ENCODE measurements at places on chromosomes 2 and 18.

DNA sequence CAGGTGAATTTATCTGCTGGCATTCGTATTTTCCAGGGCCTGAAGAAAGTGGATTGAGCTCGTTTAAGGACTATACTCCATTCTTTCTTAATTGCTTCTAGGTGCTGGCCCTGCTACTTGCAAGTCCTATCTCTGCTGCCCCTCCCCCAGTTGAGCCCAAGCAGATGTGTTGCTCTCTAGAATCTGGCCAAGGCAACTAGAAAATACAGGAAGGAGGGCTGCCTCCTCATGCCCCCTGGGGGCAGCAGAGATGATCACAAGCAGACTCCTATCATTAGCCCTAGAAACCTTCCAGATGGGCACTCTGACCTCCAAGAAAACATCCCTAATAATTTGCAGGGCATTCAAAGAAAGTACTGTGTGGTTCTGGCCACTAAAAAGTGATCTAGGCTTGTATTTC lies 72.5 kb upstream of the CYP26B1 start:
- DNase-seq, result no peak

DNA sequence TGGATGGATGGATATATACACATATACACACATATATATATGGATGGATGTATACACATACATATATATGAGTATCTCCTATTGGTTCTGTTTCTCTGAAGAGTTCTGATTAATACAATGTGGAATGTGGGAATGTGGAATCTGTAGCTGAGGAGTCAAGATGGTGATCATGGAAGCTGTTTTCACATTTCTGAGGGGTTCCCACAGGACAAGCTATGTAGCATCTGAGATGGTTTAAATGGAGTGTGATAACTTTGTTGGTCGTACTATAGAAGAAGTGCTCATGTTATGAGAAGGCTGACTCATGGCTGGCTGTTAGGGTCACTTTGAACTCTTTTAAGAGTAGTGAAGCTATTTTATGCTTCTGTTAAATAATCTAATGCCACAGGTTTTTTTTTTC lies 279.7 kb downstream of the MEIS1 start:
- DNase-seq, result no peak

DNA sequence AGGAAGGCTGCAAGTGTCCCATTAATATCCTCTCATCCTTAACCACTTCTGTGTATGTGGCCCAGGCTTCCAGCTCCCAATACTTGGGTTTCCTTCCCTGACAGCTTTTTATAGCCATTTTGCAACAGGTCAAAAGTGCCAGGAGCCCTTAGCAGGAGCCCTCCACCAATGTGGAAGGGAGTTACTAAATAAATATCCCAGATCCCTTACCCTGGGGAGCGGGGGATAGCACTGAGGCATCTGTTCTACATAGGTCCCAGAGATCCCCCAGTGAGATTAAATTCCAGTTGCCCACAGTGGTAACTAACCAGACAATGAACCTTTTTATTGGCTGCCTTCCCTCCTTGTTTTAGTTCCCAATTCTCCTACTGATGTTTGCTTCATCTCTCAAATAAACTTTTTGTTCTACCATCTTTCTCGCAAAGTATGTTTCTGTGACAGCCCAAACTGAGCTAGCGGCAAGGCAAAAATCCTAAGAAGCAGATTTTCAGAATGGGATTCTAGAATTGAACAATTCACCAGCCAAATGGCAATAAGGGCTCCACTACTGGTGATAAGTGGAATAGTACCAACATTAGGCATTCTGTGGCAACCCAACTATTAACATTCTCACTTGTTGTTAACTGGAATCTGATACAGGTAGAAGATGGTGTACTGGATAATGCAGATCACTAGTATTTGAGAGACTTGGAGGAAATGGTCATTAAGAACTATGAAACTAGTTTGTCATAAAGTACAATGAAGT lies 83.9 kb upstream of the MAPRE2 start:
- no peak for DNase-seq

- no peak for DNase-seq
Measured at GRCh38 chr2:99886418-99886817, 256.0 kb downstream of the AFF3 start.

DNA sequence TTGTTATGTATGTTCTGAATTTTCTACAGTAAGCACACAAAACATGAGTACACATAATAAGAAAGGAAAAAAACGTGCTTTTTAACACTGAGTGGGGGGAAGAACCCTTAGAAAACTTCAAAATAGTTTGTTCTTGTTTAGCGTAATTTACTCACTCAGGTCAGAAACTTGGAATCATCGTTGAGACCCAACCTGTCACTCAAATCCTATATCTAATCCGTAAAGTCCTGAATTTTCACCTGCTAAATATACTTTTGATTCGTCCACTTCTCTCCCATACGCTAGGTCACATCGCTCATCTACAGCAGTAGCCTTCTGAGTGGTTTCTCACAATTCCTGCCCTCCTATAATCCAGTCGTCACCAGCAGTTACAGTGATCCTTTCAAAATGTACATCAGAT lies 767 bp downstream of the TPRKB start:
- DNase-seq, result no peak

DNA sequence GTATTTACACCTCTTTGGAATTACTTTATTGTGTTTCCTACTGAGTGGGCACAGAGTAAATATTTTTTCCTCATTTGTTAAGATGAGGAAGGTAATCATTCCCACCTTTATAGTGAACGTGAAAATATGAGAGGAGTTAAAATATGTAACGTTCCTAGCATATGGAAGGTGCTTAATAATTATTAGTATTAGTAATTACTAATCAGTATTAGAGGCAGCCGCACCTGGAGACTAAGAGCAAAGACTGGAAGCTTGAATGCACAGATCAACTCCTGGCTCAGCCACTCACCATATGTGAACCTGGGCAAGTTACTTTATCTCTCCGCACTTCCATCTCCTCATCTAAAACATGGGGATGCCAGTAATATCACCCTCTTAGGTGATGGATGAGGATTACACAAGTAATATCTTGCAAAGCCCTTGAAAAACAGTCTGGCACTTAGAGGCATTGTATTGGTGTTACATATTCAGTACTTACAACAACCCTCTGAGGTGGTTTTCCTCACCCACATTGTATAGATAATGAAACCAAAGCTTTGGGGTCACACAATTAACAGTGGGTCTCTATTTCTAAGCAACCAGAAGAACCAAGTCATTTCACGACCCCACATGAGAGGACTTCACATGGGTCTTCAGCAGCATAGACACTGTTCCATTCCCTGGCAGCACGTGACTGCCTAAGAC lies 100.3 kb upstream of the KCTD1 start:
- DNase-seq, result no peak

DNA sequence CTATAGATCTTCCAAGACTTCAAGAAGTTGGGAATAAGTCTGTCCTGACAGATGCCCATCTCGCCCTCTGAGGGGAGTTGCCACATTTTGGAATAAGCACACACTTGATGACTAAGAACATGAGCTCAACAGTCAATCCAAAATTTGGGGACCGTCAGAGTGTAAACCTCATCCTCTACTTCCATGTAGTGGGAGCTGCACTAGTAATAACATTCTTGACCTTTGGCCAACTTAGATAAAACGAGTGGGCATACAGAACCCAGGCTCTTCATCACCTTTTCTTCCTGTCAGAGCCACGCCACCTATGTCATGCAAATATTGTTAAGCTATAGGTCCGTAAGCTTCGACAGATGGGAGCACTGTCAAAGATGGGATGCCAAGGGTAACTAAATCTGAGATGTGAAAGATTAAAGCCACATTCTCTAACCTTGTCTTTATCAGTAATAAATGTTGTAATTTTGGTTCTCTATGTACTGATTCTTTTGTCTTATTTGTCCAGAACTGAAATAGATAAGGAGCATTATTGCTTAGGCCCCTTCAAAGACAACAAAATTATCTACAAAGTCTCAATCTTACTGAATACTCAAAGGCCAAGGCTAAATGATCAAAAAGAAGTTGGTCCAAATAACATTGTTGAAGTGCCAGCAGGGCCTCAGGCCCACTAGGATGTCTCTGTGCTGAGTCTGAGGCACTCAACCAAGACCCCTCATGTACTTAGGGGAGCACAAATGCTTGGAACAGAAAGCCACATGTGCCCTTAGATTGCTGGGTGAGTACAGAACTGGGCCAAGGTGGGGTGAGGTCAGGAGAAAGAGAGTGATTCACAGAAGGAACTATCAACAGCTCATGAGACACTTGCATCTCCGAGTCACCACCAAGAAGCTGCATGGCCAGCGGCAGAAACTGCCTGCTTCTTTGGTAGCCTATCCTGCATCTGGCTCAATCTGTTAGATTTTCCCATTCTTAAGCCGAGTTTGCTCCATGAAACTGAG lies 15.0 kb downstream of the CDH2 start:
- no peak for DNase-seq

- no peak for DNase-seq
Measured at GRCh38 chr2:31238126-31238905, 4.4 kb downstream of the EHD3 start.

GRCh38 chr2:114659880-114660279 lies 217.4 kb downstream of the DPP10 start:
- DNase-seq, result no peak

- DNase-seq, result no peak
Measured at GRCh38 chr2:43302961-43303494, 76.6 kb upstream of the ZFP36L2 start.

DNA sequence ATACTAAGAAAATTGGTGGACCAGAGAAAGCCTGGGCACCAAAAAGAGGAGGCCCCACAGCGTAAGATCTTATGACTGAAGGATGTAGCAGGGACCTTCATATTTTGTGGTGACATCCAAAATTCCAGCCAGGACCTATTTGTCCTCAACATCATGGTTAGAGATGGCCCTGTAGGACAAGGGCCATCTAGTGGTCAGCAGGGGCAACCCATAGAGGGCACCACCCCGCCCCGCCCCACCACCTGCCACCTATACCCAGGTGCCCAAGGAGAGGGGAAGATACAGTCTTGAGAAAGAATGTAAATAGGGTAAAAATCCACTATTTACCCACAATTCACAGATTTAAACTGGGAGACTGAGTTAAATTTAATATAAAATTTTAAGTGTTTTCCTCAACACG lies 59.6 kb upstream of the TMEM163 start:
- no peak for DNase-seq

- DNase-seq, result no peak
Measured at GRCh38 chr2:133975676-133976428, 278.0 kb upstream of the MGAT5 start.

DNA sequence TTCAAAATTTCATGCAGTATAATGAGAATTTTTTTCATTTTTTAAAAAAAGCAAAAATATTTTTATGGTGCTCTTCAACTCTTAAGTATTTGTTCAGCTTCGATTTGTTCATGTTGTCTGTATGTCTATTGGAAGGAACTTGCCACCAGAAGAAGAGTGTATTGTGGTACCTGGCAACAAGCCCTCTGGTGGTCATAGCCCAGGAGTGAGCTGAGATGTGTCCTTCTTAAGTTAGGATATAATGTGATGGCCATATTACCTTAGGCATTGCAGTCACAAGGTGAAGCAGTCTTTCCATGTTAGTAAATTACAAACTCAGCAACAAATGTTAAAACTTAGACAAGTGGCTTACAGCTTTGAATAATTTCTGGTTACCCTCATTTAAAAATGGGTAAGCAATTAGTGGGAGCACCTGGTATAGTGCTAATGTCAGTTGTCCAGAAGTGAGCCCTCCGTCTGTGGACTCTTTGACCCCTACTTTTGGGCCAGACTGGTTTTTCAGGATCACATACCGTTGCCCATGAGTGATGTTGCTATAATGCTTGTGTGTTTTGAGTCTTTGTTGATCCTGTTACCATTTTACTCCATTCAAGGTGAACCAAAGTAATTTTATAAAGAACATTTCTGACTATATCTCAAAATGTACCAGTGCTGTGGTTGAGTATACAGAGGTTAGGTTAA lies 57.4 kb downstream of the MYO1B start:
- DNase-seq, result no peak

- no peak for DNase-seq
Measured at GRCh38 chr2:100718065-100718629, 101.8 kb upstream of the NPAS2 start.

DNA sequence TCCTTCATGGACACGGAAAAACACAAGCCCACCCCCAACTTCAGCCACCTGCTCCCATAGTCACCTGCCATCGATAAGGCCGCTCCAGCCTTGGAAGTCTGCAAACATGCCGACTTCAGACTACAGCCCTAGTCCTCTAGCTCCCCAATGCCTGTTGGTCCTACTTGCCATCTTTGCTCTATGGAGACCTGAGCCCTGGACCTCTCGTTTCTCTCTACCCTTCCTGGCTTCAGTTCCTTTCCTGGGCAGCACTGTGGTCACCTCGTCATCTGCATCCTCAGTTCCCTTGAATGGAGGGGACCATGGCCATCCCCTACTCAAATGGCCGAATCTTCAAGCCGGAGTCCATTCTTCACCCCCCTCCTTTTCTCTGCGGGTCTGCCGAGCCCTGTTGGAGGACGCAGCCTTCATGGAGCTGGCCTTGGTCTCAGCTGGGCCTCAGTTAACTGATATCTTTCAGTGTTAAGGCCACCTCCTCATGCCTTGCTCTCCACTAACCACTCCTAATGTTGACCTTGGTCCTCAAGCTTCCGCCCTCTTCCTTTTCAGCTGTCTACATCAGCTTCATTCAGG lies 47.7 kb upstream of the GBX2 start:
- no peak for DNase-seq

GRCh38 chr2:5938566-5938896 lies 246.3 kb downstream of the SOX11 start:
- no peak for DNase-seq

- no peak for DNase-seq
Measured at GRCh38 chr2:190670182-190670946, 21.5 kb downstream of the NAB1 start.

GRCh38 chr2:241571821-241572620 lies 13.5 kb downstream of the BOK start:
- no peak for DNase-seq

GRCh38 chr2:24915796-24916195 lies 4.2 kb downstream of the ADCY3 start:
- no peak for DNase-seq

- no peak for DNase-seq
Measured at GRCh38 chr2:238165288-238165921, 6.6 kb downstream of the ERFE start.

DNA sequence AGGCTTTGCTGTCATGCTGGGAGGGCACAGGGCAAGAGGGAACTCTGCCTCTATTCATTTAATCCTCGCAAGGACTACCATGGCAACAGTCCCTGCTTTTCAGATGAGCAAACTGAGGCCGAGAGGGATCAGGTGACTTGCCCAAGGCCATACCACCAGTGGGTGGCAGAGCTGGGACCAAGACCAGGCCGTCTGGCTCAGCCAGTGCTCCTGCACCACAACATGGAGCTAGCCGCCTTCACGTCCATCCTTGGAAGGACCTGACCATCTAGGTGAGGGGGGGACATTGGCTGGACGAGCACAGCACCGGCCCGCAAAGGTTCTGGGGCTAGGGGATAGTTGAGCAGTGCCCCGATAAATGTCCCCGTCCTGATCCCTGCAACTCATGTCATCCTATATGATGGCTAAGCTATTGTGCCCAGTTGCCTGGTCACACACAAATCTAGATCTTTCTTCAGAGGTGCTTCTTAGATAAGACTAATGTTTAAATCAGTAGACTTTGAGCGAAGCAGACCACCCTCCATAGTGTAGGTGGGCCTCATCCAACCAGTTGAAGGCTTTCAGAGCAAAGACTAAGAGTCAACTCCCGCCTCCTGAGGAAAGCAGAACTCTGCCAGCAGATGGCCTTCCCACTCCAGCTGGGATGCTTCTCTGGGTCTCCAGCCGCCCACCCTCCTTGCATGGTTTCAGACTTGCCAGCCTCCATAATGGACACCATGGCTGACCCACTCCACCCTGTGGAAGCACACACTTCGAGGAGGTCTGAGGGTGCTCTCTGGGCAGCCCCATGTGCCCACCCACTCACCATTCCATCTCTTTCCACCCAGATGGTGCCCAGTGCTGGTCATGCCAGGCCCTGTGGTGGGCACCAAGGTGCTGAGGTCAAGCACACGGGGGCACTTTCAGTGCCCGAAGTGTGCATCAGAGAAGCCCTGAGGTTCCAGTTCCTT lies 214.8 kb upstream of the RAB6C start:
- no peak for DNase-seq

Measured in GM12878 (cell line).